ENCODE measurements at places on chromosomes 6 and 20.

- DNase-seq = no peak
Measured at GRCh38 chr20:10636326-10636818, 37.4 kb downstream of the JAG1 start.

GRCh38 chr20:62367136-62367632, at the start of gene LAMA5:
Gene LAMA5 (minus strand): TSS chr20:62367312. CDS start chr20:62367245, 67 bp downstream.
- no peak for DNase-seq

GRCh38 chr20:12928755-12929401, 79.9 kb upstream of the SPTLC3 start:
- DNase-seq = no peak

GRCh38 chr20:3072530-3073250, 1.3 kb downstream of the OXT start:
- no peak for DNase-seq

GRCh38 chr6:150924808-150925589, 59.5 kb downstream of the MTHFD1L start:
- DNase-seq = no peak

- DNase-seq = no peak
Measured at GRCh38 chr6:40442591-40442990, 144.6 kb downstream of the LRFN2 start.

- no peak for DNase-seq
Measured at GRCh38 chr20:20277894-20278335, 90.0 kb upstream of the INSM1 start.

DNA sequence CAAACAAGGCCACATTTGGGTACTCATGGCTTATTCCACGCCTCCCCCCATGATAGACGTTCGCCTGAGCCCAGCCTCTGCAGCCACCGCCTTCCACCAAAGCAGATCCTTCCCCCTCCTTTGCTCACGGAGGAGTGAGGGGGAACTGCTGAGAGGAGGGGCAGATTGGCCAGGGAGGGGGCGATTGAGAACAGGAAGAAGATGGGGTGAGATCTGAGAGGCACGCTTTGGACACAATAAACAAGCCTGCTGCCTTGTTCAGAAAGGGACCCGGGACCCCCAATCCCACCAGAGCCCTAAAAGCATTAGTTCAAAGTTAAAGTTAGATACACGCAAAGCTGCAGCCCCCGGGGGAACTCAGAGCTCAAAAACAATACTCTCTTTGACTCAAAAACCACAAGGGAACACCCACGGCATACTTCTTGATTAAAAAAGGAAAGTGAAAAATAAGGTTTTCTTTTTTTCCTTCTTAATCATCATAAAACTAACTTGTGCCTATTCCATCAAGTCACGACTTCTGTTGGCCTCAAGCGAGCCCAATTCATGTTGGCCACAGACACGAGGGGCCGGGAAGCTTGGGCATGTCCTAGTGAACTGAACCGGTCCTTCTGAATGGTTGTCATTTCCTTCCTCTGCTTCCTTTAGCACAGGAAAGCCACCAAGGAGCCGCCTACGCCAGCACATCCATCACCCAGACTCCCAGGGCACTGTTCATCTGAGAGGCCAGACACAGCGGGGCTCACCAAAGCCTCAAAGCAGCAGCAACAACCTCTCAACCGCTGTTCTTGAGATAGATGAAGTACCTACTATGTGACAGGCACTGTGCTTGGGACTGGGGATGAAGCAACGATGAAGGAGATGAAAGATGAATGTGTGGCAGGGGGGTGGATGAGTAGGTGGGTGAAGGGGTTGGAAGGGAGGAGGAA, 44.7 kb downstream of the NFATC2 start:
- DNase-seq = peak; percentile 41

DNA sequence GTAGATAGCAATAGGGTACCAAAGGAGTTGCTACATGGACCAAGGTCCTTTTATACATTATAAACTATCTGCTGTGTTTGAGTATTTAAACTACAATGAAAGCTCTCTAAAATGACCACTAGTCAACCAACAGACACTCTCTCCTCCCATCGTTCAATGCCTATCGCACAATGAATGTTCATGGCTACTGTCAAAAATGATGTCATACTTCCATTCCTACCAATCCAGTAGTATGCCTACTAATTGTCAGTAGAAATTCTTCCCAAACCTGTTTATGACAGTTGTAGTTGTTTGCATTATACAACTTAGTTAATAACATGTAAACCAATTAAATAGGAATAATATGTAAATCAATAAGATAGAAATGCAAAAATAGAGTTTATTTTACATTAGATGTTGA, 39.0 kb upstream of the VSX1 start:
- DNase-seq = no peak

DNA sequence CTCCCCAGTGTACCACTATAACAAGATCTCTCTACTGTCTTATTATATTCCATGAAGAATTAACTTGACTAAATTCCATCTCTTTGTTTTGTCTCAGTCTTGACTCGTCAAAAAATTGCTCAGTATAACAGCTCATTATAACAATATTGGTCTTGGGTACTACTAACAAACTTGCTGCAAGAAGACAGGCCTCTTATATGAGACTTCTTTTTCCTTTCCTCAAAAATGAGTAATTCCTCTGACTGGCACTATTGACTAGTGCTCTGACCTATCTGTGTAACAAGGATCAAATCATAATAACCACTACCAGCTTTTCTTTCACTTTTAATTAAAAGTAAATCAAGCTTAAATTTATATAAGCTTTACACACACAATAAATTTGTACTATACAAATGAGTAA, 91.3 kb upstream of the THEMIS start:
- DNase-seq = no peak

- no peak for DNase-seq
Measured at GRCh38 chr20:35451295-35451694, 4.1 kb upstream of the CEP250 start.

DNA sequence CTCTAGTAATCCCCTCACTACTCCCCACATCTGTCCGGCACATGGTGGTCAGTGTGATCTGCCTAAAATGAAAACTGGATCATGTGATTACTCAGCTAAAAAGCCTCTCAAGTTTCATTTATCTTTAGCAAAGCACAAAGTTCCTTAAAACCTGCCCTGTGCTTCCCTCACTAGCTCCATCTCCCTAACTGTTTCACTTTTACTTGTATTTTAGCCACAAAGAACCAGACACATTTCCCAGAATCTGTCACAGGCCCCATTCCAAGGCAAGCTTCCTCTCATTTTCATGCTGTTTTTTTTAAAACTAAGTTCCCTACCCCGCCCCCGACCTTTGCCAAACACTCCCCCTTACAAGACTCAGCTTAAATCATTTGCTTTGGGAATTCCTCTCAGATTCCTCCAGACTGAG, 8.9 kb upstream of the IGF2R start:
- DNase-seq = no peak

GRCh38 chr6:53293691-53294090, 55.1 kb downstream of the ELOVL5 start:
- DNase-seq = no peak

DNA sequence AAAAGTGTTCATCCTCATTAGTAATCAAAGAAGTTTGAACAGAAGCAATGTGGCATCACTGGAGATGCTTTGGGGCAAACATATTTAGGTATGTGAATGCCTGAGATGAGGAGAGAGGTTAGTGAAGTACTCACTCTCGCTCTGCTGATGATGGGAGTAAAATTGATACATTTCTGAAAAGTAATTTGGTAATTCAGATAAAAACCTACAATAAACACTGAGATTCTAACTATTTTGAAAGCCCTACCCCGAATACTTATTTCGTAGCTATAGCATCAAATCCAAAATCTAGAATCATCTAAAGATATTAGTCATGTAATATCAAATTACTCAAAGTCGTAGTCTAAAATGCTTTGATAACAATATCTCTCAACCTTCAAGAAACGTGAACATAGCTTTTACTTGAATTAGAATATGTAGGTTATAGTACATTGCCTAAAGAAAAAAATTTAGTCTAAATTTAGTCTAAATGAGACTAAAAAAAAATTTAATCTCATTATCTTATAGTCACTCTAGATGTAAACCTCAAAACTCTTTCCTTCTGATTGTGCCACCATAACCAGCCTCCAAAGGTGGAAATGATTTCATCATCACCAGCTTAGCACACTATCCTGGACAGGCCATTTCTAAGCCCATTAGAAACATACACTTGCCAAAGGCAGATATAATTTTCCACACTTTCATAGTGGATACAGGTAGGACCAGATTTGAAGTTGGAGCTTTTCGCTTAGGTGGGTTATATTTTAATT, 232.5 kb upstream of the TAB2 start:
- DNase-seq = no peak

GRCh38 chr6:19052219-19052618, 665.1 kb downstream of the RNF144B start:
- no peak for DNase-seq

- DNase-seq = no peak
Measured at GRCh38 chr6:108330806-108331205, 36.0 kb downstream of the AFG1L start.

DNA sequence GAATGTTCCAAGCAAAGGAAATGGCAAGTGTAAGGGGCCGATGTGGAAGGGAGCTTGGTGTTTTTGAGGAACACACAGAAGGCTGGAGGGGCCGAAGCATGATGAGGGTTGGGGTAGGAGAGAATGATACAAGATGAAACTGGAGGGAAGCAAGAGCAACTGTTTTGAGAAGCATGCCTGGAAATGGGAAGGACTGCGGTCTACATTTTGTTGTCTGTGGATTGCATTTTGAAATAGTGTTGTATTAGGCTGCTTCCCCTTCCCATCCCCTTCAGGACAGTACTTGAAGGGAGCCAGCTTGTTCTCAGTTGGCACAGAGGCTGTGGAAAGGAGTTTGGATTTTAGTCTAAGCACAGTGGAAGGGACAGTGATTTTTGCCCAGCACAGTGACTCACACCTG, 2.2 kb downstream of the TM9SF4 start:
- DNase-seq = no peak

DNA sequence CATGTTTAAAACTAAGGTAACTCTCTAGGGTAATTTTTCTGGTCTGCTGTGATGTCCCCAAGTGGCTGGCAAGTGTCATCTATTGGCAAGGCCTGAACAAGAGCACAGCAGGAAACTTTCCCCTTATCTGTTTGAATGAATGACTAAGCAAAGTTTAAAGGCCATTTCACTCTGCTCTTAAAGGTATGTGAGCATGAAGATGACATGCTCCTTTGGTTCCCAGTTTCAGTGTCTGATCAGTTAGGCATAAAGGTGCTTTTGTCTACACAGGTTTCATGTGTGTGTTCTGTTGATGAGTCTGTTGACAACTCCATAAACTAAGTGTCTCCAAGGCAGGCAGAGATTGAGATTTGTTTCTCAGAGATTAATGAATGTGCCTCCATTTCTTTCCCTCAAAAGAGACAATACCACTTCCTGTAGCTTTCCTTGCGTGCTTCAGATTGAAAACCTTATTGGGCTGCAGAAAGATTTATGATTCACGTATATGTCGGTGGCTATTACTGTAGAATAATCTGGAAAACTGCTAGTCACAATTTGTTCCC, 83.9 kb downstream of the MAP3K7 start:
- no peak for DNase-seq

GRCh38 chr6:56096946-56097621, 150.3 kb downstream of the COL21A1 start:
- DNase-seq = no peak

GRCh38 chr6:147904416-147904815, 395.9 kb downstream of the SAMD5 start:
- no peak for DNase-seq

DNA sequence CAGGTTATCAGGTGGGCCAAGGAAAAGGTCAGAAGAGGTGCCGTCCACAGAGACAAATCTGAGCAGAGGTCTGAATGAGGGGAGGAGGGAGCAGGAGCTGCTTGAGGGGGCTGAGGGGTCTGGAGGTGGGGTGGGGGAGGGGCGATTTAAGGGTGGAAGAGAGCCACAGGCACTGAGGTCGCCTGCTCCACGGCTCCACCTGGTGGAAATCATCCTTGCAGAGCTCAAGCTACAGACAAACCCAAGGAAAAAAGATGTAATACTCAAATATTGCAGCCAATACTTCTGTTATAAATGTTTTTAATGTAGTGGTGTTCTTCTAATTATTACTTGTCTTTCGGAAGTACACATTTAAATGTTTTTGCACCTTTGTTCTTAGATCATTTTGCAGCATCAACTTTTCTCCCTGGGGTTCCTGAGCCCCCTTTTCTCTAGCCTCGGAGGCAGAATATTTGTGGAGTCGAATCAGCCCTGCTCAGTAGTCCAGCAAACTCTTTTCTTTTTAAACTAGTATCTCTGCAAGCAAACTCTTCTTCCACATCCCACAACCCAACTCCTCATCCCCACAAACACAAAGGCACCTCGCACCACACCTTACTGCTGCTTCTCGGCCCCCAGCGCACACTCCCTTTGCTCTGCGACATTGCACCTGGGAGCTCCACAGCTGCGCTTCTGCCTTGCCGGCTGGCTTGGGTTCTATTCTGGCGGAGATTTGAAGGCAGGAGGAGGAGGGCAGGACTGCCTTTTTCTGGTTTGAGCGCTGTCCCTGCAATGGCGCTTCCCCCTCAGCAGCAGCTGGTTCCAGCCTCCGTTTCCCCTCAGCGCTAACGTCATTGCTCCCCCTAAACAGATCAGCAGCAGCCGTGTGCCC, 51.0 kb upstream of the TFAP2A start:
- no peak for DNase-seq

- DNase-seq = no peak
Measured at GRCh38 chr20:48729538-48729937, 98.3 kb downstream of the PREX1 start.

DNA sequence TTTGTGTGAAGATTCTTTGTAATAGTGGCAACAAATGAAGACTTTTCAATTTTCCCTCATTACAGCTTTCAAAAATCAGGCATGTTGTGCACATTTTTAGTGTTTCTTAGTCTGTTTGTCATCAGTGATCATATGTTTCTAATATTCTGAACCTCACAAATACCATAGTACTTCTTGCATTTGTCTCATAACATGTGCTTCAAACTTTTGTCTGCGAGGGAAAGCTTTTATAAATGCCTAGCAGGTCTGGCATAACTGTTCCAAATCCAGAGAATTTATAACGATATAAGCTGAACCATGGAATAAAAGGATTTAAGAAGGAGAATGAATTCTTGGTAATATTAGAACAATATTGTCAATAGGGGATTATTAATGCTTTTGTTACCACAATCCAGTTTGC, 670.2 kb downstream of the RFPL4B start:
- no peak for DNase-seq

DNA sequence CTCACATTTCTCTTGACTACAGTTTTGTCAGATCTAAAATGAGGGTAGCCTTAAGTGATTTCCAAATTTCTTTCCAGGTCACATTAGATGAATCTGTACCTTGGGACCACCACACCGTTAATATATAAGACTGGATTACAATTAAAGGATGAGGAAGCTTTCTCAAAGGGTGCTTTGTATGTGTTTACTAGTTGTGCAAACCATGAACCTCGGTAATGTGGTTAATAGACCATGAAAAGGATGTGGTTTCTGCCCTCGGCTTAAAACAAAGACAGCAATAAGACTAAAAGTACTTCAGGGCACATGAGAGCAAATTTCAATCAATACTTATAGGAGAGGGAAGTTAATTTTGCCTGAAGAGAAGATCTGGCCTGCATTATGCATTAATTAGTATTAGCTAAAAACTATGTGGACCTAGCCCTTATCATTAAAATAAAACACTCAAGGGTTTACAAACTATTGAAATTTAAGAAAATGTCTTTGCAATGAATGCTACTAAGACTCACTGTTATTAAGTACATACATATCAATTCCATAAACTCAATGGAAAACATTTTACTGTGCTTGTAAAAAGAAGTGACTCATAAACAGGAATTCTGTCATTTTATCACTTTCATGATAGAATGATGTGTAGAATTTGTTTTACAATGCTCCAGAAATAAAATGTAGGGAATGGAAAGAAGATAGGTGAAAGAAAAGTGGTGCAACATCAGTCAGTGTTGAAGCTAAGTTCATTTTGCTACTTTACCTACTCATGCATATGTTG, 936 bp upstream of the TMX4 start:
- no peak for DNase-seq

All from stimulated activated CD8-positive, alpha-beta memory T cell treated with anti-CD3 and anti-CD28 coated beads, Interleukin-7, amount 100 ng/mL, for 48 hours (primary cell).